ENCODE measurements at places on chromosomes 4 and X.

- no peak for DNase-seq
Measured at GRCh38 chr4:116829187-116829586, 256.2 kb downstream of the TRAM1L1 start.

DNA sequence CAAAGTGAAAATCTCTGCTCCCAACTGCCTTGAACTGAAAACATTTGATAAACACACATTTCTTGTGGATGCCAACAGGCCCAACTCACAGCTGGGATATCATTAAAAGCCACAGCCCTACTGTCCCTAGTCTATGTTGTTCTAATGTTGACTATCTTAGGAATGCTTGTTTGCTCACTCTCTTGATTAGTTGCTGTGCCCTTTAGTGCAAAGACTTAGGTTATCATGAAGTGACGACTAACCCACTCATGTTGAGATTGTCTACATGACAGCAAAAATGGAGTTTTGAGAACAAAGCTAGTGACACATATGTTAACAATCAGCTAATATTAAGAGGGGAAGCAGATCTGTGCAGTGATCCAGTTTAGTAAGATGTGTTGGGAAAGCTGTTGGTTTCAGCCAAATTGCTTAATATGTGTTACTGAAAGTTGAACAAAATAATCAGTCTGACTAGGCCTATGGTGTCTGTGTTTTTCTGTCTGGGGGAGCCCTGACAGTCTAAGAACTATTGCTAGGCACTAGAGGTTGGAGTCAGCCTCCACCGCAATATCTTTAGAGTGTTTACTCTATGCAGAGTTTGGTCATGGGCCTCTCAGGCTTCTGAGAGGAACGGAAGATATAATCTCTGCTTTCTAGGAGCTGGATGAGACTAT, 125.5 kb downstream of the ATG4A start:
- DNase-seq, result no peak

- peak; percentile 8 for DNase-seq
Measured at GRCh38 chrX:66046612-66047235, 6.8 kb upstream of the VSIG4 start.

DNA sequence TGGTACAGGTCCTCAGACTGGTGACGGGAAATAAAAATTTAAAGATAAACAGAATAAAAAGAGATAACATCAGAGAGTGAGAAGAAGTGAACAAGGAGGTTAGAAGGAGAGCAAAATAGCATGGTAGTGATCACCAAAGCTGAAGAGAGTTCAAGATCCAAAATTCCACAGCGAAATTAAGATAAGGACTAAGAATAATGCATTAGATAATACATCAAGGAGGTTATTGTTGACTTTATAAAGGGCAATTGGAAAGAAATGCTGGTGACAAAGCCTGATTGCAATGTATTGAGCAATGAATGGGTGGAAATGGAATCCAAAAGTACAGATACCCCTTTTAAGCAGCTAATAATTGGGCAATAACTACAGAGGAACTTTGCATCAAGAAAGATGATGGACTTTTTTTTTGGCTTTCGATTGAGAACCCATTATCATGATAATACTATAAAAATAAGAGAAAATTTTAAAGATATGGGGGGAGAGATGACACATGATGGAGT, 101.6 kb upstream of the MAP9 start:
- no peak for DNase-seq

GRCh38 chr4:181877329-181877848, 365.8 kb upstream of the TENM3 start:
- DNase-seq, result no peak

DNA sequence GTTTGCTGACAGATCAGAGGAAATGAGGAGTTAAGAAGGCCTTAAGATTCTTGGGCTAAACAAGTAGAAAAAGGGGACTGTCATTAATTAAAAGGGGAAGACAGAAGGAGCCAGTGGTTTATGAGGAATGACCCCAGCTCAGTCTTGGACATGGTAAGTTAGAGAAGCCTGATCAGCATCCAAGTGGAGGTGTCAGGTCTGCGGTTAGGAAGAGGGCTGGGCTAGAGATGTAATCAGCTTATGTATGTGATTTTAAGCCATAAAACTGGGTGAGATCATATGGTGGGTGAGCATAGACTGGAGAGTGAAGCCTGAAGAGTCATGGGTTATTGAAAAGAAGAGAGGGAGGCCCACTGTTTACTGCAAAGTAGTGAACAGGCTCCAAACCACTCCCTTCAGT, 246.1 kb downstream of the NR3C2 start:
- DNase-seq, result no peak

All from activated T-cell treated with anti-CD3 and anti-CD28 coated beads for 48 hours (primary cell).